A549 treated with GW870086 at 1 μM for 4 hours (cell line): ENCODE measurements at places on chromosomes 2 and 18. TPM values are rescaled to one million over a fixed set of nuclear protein-coding genes. Genes with fewer than 3 reads are reported as not detected.

PDE11A gene
- 0.27 to 0.67 TPM (median 0.49 TPM) in 5 replicates for total RNA-seq

PSTPIP2 gene
- total RNA-seq: 0.12 to 0.44 TPM (median 0.24 TPM) in 5 replicates

BCL2 gene
- total RNA-seq: 0.44 to 0.66 TPM (median 0.49 TPM) in 5 replicates

BBS5 gene
- total RNA-seq: 4.8 to 6.0 TPM (median 6.0 TPM) in 5 replicates

MYO7B gene
- total RNA-seq: 0.11 to 0.29 TPM (median 0.19 TPM) in 4 of 5 replicates, not detected in the other
